CD4-positive, alpha-beta T cell treated with Interleukin-10 for 1 hour (primary cell): ENCODE measurements at places on chromosomes 5 and 9.

DNA sequence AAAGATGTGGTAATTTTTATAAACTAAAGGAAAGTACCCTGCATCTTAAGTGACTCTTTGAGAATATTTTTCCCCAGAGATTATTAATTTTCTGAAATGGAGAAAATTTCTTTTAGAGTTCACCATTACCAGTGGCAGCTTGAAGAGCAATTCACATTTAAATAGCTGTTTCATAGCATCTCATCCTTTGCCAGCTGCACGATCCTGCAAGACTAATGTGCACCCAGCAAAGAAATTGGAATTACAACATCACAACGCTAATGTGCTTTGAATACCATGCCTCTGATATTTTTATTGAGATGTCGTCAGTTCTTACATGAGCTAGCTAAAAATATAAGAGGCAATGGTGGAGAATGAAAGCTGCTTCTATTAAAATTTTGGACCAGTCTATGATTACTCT, 423.5 kb downstream of the TAF11L14 start:
- no peak for DNase-seq

- no peak for DNase-seq
These were observed 234.1 kb upstream of the DAB2 start for GRCh38 chr5:39658866-39659265.

DNA sequence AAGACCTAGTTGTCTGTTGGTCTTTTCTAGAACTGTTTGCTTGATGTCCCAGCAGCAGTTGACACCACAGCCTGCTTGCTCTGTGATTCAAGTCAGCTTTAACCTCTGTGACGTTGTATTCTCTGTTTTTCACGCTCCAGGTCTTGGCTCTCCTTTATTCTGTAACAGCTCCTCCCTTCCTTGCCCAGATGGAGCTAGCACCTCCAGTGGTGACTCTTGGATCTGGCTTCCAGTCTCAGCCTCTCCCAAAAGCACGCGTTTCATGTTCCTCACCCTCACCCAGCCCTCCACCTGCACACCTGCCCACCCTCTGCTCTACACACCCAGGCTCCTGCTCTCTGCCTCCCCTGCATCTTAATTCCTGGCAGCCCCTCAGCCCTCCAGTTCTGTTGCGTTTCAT, 50.6 kb downstream of the DMRT1 start:
- DNase-seq = no peak

GRCh38 chr5:158869854-158870253, 229.9 kb downstream of the EBF1 start:
- no peak for DNase-seq

GRCh38 chr5:124790895-124791732, 44.7 kb upstream of the ZNF608 start:
- no peak for DNase-seq

GRCh38 chr9:35972093-35972492, 14.1 kb upstream of the OR2S2 start:
- peak; percentile 23 for DNase-seq

- no peak for DNase-seq
These were observed at the start of gene EPB41L4A for GRCh38 chr5:112419164-112419985. Gene EPB41L4A (minus strand): TSS chr5:112419277. CDS start chr5:112419039, 238 bp downstream.

GRCh38 chr5:159678657-159679392, 237.5 kb upstream of the ADRA1B start:
- DNase-seq = no peak

DNA sequence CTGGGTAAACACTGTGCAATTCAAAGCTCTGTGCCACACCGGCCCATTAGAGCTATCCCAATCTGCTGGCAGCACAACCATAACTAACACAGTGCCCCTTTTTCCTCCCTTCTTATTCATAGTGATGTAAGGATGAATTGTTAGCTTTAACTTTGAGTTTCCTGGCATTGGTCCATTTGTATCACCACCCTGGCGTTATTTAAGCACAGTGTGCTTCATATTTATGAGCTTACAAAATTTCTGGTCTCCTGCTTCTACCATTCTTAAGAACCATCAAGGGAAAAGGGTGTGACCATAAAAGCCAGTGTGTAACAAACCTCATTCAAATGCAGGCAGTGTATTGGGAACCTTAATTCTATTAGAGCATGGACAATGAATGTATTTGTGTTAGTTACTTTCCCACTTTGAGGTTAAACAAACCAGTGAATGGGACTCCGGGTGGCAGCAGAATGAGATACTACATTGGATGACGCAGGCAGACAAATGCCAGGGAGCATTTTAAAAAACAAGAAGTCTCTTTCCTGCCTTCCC, 222.6 kb downstream of the TMEM161B start:
- DNase-seq = no peak
